ENCODE measurements at places on chromosomes 4 and X. TPM values are rescaled to one million over a fixed set of nuclear protein-coding genes. Genes with fewer than 3 reads are reported as not detected.

DNA sequence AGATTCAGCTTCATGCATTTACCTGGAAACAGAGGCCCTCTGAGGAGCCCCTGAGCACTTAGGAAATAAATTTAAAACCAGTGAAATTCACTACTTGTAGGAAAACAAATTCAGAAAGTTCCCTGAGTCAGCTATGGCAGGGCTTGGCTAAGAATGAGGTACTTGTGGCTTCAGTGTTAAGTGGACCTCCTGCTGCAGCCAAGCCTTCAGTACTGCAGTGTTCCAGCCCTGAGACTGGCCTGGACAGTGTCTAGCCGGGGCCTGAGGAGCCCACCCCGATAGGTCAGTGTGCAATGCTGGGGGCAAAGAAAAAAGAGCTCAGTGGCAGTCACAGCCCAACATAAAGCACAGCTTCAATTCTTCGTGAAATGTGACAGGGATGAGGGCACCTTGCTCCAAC lies 41.9 kb downstream of the F11 start:
- no peak overlapping the region for H3K27ac ChIP-seq
- H3K4me1 ChIP-seq, result no peaks in the 10 kb centered on the region
- peak; percentile 42 for DNase-seq

DNA sequence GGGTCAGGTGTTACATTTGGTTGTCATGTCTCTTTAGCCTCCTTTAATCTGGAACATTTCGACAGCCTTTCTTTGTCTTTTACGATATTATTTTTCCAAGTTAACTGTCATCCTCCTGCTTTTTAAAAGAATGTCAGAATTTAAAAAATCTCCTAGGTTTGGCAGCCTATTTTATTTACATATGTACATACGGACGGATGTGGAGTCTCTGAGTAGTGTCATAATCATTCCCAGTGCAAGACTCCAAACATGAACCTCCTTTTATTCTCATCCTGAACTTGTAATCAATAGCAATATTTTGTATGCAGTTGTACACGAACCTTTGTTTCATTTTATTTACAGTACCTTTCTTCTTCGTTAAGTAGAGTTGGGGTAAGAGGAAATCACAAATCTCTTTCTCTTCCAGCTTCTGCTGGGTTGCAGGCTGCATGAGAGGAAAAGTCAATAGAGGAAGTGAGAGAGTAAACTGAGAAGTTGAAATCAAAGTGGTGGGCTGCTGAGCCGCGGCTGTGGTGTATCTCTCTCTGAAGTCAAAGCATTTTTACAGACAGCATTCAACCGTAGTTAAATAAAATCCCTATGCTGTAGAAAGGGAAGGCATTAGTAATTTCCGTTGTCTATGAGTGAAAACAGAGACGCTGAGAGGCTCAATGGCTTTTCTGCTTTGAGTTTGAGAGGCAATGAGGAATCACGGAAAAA lies 53.9 kb upstream of the RPS6KA3 start:
- no peak overlapping the region for H3K4me3 ChIP-seq
- no peaks in the 10 kb centered on the region for H3K4me1 ChIP-seq
- H3K27me3 ChIP-seq, result no peaks in the 10 kb centered on the region
- no peaks in the 10 kb centered on the region for H3K36me3 ChIP-seq
- peak; percentile 35 for DNase-seq

GRCh38 chr4:185425647-185426352 lies at the start of gene UFSP2:
Gene UFSP2 (minus strand): TSS chr4:185425964. CDS start chr4:185425868, 96 bp downstream.
- no peaks in the 10 kb centered on the region for H3K27me3 ChIP-seq
- peaks cover 20% of the 10 kb centered on the region for H3K4me1 ChIP-seq

DNA sequence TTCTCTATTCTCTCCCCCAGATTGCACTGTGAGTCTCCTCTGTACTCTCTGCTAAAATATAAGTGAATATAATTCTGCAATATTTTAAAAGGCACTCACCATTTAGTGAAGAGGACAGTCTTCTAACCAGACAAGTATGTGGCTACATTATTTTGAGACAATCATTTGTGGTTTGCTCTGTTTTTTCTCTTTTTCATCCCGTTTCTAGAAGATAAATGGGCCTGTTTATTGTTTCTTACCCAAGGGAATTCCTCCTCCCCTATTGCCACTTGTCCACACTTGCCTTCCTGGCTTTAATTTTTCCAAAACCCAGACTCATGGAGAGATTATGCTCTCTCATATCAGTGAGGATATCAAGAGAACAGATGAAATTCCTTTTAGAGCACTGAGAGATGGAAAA lies 18.6 kb upstream of the IL13RA2 start:
- H3K4me3 ChIP-seq, result no peak overlapping the region
- H3K36me3 ChIP-seq, result no peaks in the 10 kb centered on the region
- H3K27me3 ChIP-seq, result no peaks in the 10 kb centered on the region
- DNase-seq, result no peak
- H3K4me1 ChIP-seq, result no peaks in the 10 kb centered on the region
- H3K27ac ChIP-seq, result no peak overlapping the region

DNA sequence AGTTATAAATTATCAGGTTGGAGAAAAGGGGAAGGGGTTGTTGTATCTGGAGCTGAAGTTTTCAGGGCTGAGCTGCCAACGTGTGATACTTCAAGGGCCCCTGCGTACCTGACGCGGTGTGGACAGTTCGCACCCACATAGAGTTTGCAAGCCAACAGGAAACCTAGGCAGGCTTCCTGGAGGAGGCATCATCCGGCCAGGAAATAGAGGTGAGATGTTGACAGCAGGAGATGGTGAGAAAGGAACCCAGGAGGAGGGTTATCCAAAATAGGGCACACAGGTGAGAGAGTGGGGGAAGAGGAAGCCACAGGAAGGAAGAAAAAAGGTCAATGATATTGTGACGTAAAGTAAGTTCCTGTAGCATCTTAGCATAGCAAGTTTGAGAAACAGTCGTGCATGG lies 127.2 kb downstream of the DHRSX start:
- no peaks in the 10 kb centered on the region for H3K27me3 ChIP-seq
- no peaks in the 10 kb centered on the region for H3K4me1 ChIP-seq
- no peak for DNase-seq
- no peak overlapping the region for H3K4me3 ChIP-seq
- peaks cover 9% of the 10 kb centered on the region for H3K36me3 ChIP-seq

DNA sequence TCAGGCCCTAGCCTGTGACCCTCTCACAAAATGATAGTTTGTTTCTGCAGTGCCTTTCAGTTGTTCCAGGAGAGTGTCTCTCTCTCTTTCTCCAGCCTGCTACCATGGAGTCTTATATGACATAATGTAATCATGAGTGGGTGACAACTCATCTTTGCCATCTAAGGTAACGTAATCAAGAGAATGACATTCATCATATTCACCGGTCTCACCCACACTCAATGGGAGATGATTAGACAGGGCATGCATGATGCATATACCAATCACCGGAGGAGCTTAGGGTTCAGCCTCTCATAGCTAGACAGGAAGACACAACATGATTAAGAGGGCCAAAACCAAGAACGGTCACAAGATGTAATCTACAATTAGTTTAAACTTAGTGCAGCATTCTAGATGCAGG lies 97.1 kb upstream of the FAM9B start:
- no peaks in the 10 kb centered on the region for H3K4me1 ChIP-seq
- no peak overlapping the region for H3K4me3 ChIP-seq
- no peak overlapping the region for H3K27ac ChIP-seq
- DNase-seq, result no peak

Gene ADGRG2
- total RNA-seq, result 8.2 TPM

Gene PAQR3
- total RNA-seq, result 33.8 TPM

Measured in stomach (tissue), 19 donors.